Right ventricle myocardium inferior (tissue), 1 donor: ENCODE measurements at places on chromosomes 16 and 17. TPM values are rescaled to one million over a fixed set of nuclear protein-coding genes. Genes with fewer than 3 reads are reported as not detected.

DNA sequence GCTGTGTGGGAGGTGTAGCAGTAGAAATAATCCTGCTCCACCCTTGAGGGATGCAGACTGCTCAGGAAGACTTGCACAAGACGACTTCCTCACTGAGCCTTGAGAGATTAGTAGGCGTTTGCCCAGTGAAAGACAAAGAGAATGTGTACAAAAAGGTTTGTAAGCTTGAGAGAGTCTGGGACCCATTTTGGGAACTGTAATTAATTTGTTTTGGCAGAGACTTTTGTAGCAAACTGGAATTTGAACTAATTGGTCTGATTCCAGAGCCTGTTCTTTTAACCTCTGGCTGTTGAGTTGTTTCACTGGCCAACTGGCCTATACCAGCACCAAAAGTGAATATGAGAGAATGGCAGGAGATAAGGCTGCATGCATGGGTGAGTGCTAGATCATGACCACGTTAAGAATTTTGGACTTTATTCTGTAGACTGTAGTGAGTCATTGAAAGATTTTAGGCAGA is 75.5 kb downstream of the AATF start:
- DNase-seq = no peak

- no peak for DNase-seq
These were observed 479.3 kb downstream of the KCNJ18 start for GRCh38 chr17:22171631-22172030.

- DNase-seq = no peak
These were observed 599 bp downstream of the TOP3A start for GRCh38 chr17:18314059-18314730.

DNA sequence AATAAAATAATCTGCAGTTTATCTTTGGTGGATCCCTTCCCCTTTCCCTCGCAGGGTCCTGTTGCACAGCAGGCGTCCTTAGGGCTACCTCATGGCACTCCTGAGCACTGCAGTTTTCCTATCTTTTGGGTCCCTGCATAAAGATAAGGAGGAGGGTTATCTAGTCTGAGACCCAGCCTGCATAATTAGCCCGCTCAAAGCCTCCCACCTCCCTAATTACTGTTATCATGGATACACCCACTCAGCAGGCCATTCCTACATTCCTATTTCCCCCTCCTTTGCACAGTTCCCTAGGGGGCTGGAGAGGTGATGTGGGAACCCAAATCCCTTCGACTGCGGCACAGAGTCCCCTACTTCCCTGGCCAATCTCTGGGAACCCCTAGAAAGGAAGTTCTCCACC is 5.1 kb upstream of the CLUH start:
- DNase-seq = no peak

DNA sequence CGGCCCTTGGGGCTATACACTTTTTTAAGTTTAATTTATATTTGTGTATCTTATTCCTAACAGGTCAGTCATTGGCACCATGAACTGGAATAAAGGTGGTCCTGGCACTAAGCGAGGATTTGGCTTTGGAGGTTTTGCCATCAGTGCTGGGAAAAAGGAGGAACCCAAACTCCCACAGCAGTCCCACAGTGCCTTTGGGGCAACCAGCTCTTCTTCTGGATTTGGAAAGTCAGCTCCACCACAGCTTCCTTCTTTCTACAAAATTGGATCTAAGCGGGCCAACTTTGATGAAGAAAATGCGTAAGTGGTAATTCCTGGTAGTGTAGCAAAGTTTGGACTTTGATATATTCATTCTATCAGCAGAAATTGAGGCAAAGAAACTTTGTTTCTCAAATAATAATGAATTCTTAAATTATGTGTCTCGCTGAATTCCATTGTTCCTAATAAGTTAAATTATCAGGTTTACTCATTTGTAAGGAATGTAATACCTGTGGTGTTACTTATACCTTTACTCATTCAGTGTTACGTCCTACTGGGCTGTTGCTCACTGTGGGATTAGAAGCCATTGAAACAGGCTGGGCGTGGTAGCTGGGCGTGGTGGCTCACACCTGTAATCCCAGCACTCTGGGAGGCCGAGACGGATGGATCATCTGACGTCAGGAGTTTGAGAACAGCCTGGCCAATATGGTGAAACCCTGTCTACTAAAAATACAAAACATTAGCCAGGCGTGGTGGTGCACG is 13.2 kb downstream of the DDX42 start:
- DNase-seq = no peak

DNA sequence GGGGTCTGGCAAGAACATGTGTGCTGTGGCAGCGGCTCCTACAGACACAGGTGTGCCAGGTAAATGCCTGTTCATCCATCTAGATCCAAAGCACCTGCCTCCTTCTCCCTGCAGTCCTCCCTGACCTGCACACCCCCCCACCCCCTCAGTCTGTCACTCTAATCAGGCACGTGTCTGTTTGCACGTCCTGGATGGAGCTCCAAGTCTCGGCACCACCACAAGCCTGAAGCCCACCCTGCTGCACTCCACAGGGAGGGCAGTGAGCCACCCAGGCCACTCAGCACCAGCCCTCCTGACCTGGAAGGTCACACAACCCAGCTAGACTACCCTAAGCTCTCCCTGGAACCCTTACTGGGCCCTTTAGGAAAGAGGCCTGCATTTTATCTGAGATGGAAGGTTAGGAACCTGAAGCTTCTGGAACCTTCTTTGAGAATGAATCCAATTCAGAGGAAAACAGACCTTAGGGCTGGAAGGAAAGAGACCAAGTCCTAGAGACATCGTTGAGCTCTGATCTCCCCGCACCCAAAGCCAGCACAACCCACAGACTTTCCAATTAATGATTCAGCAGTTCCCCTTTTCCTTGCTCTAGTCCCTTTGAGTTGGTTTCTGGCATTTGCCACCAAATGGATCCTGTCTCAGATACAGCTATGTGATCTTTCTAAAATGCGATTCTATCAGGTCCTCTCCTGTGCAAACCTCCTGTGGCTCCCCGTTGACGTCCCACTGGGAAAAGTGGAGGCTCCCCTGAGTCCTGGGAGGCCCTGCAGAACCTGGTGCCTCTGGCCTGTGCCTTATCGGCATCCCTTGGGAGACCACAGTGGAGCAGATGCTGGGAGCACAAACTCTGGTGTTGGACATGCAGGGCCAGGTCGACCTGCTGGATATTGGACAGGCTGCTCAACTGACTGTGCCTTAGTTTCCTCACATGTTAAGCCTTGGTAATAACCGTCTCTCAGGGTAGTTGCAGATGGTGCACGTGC is 67.9 kb downstream of the PRMT7 start:
- DNase-seq = peak; percentile 37

DNA sequence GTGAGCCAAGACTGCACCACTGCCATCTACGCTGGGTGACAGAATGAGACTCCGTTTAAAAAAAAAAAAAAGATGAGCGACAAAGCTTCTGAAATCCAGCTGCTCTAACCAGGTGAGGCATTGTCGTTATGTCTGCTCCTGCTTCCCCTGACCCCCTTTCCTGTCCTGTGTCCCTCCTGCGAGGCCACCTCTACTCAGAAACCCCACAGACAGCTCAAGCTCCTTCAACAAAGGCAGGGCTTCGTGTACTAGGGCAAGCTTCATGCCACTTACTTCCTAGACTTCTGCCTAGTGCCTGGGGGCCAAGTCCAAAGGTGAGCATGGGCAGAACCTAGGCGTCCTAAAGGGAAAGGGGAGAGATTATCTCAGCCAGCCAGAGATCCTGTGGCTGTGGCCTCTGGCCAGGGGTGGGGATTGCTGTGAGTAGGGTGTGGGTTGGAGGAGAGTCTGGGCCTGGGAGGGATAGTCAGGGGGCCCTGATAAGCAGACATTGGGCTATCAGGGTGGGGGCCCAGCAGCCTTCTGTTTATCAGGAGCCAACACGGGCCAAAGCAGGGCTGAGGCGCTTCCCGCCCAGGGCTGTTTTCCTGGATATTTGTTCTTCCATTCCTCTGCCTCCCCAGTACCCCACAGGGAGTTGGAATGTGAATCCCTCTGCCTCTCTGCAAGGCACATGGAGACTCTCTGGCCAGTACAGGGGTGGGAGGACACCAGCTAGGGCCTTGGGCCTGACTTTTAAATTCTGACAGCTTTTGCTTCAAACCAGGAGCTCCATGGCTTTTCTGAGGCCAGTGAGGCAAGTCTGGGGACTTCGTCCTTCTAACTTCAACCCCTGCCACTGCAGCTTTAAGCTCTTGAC is 10.4 kb downstream of the ERAL1 start:
- no peak for DNase-seq

- DNase-seq = no peak
These were observed 606.3 kb upstream of the CDH11 start for GRCh38 chr16:65728167-65728566.

DNA sequence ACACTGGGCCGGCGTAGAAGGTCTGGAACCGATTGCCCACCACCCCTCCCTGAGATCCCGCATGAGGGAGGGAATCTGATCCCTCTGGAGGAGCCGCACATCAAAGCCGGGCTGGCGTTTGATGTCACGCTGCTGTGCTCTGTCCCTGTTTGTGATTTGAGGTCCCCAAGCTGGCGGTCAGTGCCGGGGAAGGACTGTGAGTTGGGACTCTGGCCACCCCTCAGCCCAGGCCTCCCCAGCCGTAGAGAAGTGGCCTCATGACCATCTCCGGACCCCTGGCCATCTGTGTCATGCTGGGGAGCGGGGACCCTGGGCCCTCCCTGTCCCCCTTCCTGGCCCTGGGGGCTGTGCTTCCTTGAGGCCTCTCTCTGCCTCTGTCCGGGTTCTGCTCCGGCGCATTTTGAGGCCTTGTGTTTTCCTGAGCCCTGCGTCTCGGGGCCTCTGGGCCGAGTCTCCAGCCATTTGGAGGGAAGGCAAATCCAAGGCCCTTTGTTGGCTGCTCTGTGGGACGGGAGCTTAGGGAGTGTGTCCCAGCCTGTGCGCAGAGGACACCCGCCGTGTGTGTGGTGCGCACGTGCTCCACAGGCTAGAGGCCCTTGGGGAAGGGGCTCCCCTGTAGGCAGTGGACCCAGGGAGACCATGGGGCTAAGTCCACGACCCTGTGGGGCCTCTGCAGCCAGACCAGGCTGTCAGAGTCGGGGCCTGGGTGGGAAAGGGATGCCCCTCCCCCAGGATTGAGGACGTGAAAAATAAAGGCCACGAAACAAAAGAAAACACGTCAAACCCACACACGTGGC is 15.1 kb downstream of the ASPSCR1 start:
- DNase-seq = no peak

GRCh38 chr16:1244881-1245280 is 4.4 kb downstream of the TPSAB1 start:
- no peak for DNase-seq

DNA sequence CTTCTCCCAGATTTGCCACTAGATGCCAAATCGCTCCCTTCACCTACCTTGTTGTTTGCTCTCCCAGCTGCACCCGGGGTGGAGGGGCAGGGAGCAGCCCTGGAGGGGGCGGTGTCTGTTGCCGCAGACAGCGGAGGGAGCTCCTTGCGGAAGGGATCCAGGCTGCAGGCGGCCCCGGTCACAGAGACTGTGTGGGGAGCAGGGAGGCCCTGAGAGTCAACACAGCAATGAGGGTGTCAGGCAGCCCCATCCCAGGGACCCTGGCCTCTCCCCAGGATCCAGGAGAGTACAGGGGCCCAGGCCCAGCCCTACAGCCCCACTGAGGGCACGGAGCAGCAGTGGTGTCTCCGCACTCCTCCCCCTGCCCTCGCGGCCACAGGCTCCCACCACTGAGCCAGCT is 50.5 kb upstream of the CHMP6 start:
- peak; percentile 26 for DNase-seq

- no peak for DNase-seq
These were observed 66.6 kb upstream of the CPHXL start for GRCh38 chr16:75792771-75793492.

DNA sequence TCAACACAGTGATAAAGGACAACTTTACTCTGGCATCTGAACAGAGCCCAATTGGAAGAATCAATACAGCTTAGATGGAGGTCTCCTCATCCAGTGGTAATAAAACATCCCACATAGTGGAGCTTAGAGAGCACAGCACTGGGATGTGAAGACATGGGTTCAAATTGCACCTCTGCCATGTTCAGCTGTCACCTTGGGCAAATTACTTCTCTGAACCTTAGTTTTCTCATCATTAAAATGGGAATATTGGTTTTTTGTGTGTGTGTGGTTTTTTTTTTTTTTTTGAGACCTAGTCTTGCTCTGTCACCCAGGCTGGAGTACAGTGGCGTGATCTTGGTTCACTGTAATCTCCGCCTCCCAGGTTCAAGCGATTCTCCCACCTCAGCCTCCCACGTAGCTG is 13.6 kb upstream of the KRT10 start:
- DNase-seq = no peak

- no peak for DNase-seq
These were observed 988.5 kb downstream of the CDH11 start for GRCh38 chr16:64133366-64133765.

- no peak for DNase-seq
These were observed 26.7 kb downstream of the CCL4 start for GRCh38 chr17:36130346-36130745.

DNA sequence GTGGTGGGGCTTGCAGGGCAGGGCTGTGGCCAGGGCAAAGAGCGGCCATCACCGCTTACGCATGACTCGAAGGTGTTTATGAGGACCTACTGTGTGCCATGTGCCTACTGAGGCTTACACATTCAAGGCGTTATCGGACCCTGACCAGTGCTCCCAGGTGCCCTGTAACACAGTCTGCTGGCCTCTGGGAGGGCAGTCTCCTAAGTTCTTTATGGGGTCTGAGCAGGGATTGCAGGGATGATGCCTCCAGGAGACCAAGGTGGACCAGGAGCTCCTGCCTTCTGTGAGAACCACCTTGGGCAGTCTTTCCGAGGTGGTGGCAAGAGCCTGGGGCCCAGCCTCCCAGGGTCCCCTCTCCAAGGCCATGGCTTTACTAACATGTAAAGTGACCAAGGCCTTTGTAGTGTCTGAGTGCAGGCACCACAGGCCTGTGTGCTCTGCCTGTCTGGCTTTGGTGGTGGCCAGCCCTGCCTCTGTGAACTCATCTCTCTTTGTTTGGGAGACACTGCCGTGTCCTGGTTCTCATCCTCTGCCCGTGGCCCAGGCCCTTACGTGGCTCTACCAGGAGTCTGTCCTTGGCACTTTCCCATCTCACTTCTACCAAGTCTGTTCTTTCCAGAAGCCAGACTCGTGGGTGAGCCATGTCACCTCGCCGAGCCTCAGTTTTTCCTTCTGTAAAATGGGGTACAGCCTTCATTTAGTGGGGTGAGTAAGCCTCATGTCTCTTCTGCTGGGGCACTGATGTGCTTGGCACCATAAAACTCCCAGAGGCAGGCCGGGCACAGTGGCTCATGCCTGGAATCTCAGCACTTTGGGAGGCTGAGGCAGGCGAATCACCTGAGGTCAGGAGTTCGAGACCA is 3.4 kb upstream of the SYNGR2 start:
- DNase-seq = no peak

SLC16A11 gene
- 0.78 TPM for total RNA-seq

ASPHD1 gene
- total RNA-seq = 0.19 TPM

NPIPB9 gene
- total RNA-seq = not detected

C17orf107 gene
- 0.78 TPM for total RNA-seq

KRT12 gene
- not detected for total RNA-seq

SETD6 gene
- total RNA-seq = 13.0 TPM

PDIA2 gene
- total RNA-seq = 1.6 TPM
